ENCODE measurements at places on chromosomes 7 and 10.

GRCh38 chr7:154591544-154591943, 411.4 kb downstream of the PAXIP1 start:
- no peak for DNase-seq

GRCh38 chr10:117946525-117947070, 100.1 kb downstream of the RAB11FIP2 start:
- DNase-seq, result no peak

- no peak for DNase-seq
Measured at GRCh38 chr10:58776568-58777318, 264.1 kb downstream of the BICC1 start.

- DNase-seq, result no peak
Measured at GRCh38 chr7:82105463-82105862, 335.6 kb upstream of the HGF start.

- DNase-seq, result no peak
Measured at GRCh38 chr10:13987446-13987845, 343.3 kb downstream of the FRMD4A start.
